ENCODE measurements at places on chromosomes 4 and X.

GRCh38 chr4:72531768-72532290, 37.2 kb downstream of the ADAMTS3 start:
- no peak for DNase-seq

DNA sequence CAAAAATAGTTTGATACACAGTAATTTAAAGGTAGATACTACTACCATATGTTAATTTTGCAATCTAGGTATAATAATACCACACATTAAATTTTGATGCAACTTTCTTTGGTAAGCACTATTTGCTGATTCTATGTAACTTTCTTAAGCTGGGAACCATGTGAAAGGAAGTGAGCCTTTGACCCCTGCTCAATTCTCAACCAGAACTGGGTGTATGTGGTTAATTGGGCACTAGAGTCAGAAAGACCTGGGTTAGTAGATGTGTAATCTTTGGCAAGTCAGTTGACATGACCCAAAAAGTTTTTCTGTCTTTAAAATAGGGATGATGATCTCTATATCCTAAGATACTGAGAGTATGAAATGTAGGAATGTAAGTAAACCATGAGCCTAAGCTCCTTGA, 22.4 kb downstream of the TLR2 start:
- no peak for DNase-seq

GRCh38 chr4:37157476-37158167, 86.9 kb upstream of the NWD2 start:
- no peak for DNase-seq

DNA sequence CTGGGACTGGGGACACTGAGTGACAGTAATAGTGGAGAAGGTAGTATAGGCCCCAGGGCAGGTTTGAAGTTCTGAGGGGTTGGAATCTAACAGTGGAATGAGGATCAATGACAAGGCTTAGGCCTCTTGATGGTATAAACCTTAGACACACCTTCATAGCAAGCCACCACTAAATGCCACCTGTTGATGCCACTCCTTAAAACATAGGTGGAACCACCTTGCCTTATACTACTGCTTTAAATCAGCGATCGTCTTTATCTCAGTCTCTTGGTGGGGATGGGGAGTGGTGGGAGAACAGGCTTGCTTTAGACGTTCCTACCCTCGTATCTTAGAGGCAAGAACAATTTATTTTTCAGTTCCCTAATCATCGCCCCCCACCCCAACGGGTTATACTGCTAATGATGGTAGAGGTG, 1.2 kb downstream of the RAB33B start:
- no peak for DNase-seq

- no peak for DNase-seq
Measured at GRCh38 chrX:128698573-128699181, 646.5 kb upstream of the ACTRT1 start.

DNA sequence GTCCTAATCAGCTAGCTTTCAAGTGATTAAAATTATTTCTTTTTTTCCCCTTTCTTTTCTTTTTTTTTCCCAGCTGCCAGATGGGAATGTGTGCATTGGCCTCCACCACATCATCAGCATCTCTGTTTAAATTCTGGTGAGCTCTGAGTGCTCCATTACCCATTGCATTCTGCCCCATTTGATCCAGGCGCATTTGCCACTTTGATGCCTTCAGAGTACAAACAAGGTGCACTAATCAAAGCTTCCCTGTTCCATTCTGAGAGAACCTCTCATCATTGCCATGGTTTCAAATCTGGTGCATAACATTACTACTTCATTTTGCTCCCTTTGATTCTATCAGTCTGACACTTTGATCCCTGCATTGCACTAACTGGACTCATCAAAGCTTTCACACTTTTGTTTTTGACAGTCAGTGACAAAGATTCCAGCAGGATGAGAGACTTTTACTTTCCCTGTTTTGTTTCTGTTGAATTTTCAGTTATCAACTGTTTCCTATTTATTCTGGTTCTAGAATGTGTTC, 238.8 kb upstream of the PCDH10 start:
- DNase-seq: no peak

- DNase-seq: no peak
Measured at GRCh38 chr4:7811536-7812191, 128.0 kb downstream of the AFAP1 start.

GRCh38 chr4:156374069-156374468, 420.4 kb upstream of the CTSO start:
- no peak for DNase-seq

DNA sequence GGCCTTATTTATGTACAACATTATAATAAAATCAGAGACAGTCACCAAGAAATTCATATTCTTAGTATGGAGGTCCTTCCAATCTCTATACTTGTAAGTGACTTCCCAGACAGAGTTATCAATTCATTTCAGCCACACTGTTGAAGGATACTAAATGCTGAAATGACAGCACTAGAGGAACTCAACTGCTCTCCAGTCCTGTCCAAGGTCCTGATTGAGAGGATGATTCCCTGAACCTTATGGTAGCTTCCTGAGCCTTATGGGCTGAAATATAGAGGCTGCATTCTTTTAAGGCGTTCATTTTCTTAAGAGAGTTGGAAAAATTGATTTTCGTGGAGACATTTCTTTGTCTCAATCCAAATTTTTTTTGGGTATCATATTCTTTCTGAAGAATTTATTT, 205.9 kb downstream of the TLL1 start:
- no peak for DNase-seq

- no peak for DNase-seq
Measured at GRCh38 chr4:133869486-133869885, 332.1 kb downstream of the PABPC4L start.

DNA sequence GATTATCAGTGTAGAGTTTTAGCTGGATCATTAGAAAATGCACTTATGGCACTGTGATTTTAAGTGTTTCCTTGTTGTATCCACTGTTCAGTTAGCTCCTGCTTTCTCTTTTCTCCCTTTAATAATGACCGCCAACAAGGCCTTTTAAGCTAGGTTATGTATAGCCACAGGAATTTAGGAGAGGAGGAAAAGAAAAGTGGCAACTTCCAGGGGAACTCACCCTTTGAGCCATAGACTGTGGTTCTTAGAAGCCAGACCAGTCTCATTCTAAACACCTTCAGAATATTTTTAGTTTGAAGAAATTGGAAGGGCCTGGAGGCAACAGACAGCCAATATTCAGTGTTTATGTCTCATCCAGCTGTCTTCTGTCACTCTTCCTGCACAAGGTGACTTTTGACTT, 6.1 kb downstream of the FGF2 start:
- DNase-seq: no peak

- no peak for DNase-seq
Measured at GRCh38 chr4:69484011-69484410, 11.7 kb downstream of the UGT2B4 start.

DNA sequence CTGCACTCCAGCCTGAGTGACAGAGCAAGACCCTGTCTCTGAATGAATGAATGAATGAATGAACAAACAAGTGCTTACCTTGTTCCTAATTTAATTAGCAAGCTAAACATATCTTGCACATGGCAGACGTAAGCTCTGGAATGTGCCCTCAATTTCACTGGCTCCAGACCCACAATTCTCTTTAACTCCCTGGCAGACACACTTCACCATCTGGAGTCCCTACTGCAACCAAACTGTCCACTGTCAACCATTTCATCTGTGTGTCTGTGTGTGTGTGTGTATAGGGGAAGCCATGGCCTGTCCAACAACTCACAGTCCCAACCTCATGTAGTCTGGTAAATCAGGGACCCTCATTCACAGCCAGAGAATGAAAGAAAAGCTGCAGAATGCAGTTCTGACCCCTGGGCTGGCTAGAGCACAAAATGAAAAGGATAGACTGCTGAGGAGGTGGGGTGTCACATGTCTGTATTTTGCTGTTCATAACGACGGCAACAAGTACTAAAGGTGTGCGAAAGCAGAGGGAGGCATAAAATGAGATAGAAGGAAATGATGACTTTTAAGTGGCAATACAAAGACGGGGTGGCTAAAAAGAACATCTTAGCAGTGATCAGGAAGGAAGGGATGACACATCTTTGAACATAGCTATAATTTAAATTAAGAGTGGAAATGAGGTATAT, 114.1 kb downstream of the TSPAN5 start:
- DNase-seq: no peak

- DNase-seq: no peak
Measured at GRCh38 chr4:99647071-99647470, 10.6 kb downstream of the C4orf54 start.

DNA sequence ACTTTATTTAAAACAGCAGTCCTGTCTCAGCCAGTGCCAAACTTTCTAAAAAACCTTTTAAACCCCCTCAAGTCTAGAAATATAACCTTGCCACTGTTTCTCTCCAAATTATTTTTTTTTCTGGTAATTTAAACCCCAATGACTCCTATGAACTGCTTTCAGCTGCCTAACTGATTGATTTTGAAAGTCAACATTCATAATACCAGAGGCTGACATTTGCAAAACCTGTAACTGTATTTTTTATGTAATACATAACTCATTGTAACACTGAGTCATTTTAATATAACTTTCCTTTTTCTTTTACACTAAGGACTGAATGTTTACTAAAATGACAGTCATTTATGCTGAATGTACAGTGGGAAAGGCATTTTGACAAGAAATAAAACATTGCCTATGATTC, 19.1 kb upstream of the EGFL6 start:
- DNase-seq: no peak

DNA sequence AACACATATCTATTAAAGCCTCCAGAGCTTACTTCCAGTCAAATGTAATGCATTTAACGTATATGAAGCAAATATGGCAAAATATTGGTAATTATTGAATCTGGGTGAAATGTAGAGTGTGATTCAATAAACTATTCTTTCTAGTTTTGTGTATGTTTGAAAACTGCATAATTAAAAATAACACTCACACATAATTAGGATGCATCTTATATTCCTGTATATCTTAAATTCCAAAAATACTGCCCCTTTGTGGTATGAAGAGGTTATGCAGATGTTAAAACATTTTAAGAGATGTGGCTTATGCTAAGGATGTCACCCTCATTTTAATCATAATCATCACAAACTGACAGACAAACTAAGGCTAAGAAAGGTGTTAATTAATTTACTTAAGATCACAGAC, 182.9 kb downstream of the COX18 start:
- DNase-seq: no peak

DNA sequence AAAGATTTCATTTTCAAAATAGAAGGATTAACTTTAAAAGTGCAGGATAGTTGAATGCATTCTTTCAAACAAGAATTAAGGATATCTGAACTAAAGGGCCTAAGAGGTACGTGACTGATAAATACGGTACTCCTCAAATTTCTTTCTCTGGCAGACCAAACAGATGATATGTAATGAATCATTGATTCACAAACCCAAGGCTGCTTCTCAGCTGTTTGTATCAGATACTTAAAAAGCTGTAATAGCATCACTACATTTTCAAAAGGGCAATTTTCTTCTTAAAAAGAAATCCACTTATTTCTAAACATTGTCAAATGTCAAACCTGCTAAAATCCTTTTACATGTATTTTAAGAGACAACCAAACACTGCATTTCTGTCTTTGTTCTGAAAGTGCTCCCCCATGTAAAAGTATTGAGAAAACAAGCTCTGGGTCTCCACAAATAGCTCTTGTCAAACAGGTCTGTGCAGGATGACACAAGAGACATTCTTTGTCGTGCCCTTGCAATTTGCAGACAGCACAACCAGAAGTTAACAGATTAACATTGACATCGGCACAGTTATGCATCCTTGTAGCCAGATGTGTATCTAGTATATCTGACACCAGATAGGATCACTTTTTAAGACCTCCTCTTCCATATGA, 82.0 kb downstream of the MANBA start:
- no peak for DNase-seq

DNA sequence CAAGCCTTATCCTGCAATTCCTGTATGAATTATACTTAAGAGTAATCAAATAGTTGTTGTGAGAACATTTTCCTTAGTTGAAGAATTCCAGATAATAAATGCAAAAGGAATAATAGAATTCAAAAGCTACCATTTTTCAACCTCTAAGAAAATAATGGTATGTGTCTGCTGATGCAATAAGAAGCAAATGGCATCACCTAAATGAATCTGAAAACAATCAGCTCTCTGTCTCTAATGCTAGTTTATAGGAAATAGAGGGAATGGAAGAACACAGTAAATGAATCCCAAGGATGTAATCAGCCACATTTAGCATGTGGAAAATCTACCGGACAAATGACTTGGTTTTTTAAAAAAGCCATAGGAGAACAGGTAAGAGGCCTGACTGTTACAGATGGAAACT, 115.1 kb downstream of the DCHS2 start:
- DNase-seq: no peak

DNA sequence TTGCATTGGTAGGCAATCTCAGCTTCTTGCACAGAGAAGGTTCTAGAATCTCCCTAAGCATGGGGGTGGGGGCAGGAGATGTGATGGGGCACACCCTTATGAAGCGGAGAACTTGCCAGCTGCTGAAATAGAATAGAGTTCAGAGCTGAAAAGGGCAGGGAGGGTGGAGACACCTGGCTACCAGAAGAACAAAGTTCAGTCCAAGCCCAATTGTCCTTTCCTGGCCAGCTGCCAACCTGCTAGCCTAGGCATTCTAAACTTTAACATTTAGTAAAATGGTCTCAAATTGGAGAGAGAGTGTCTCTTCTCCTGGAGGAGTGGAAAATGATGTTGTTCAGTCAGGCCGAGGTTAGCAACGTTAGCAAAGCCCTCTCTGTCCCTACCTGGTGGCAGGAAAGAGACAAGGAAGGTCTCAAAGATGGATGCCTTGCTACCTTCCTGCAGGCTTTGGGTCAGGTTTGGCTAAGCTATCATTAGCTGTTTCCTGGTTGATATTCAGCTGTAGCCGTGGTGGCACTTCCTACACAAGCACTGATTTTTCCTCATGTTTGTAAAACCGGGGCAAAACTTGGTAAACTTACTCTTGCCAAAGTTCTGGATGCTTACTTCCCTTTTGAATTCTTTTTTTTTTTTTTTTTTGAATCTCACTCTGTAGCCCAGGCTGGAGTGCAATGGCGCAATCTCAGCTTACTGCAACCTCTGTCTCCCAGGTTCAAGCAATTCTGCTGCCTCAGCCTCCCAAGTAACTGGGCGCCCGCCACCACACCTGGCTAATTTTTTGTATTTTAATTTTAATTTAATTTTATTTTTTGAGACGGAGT, 34.7 kb upstream of the NYX start:
- no peak for DNase-seq

GRCh38 chr4:186939766-186940165, 216.1 kb upstream of the FAT1 start:
- DNase-seq: no peak

GRCh38 chr4:83356899-83357661, 22.4 kb upstream of the HPSE start:
- no peak for DNase-seq

DNA sequence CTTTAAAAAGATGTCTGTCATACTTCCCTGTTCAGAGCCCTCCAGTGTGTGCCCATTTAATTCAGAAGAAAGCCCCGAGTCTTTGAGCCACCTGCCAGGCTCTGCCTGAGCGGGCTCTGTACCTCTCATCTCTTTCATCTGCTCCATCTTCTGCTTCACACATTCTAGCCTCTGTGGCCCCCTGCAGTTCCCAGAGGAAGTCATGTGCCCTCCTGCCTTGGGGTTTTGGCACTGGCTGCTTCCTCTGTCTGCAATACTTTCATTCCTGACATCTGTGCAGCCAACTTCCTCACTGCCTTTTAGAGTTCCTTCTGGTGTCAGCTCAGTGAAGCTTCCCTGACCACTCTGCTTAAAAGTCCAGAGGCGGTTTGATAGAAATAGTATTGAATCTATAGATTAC, 6.2 kb upstream of the STK32B start:
- no peak for DNase-seq

GRCh38 chrX:106144755-106145639, 23.1 kb upstream of the PWWP3B start:
- no peak for DNase-seq

- DNase-seq: no peak
Measured at GRCh38 chr4:99654361-99654761, 3.3 kb downstream of the C4orf54 start.
